ENCODE measurements at places on chromosomes 5 and 9. TPM values are rescaled to one million over a fixed set of nuclear protein-coding genes. Genes with fewer than 3 reads are reported as not detected.
A peak's percentile ranks its signal among the peaks of the same experiment; 100 is the strongest.

GRCh38 chr5:133781436-133782225 lies 169.3 kb upstream of the FSTL4 start:
- no peak for ATAC-seq

Gene SUSD3
- total RNA-seq, result 0.96 TPM

GRCh38 chr5:132635873-132636272 lies 22.1 kb upstream of the IL13 start:
- ATAC-seq, result no peak

GRCh38 chr9:98929071-98929470 lies 14.6 kb upstream of the COL15A1 start:
- no peak for ATAC-seq

GRCh38 chr5:82820188-82820587 lies 257.0 kb downstream of the TMEM167A start:
- ATAC-seq, result no peak

GRCh38 chr9:113906411-113907110 lies 30.5 kb downstream of the ZNF618 start:
- peak; percentile 88 for ATAC-seq

DNA sequence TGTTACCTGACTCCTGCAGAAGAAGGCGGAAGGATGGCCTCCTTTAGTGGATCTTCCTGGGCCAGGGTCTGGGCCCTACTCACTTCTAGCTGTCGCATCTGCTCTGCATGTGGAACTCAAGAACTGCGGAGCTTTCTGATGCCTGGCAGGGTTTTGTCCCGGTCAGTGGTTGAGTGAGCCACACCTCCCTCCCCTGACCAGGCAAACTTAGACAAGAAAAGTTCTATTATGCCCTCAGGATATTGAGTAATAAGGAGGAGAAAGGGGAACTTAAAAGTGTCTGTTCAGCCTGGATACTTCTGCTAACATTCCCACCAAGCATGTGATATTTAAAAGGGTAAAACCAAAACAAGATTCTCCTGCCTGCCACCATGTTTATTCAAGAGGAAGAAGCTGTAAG lies at the start of gene FYB1:
Gene FYB1 (minus strand): TSS at position 127 of the 400 bp plus-strand sequence. CDS start 16,603 bp downstream, outside the sequence.
- ATAC-seq, result peak; percentile 40

DNA sequence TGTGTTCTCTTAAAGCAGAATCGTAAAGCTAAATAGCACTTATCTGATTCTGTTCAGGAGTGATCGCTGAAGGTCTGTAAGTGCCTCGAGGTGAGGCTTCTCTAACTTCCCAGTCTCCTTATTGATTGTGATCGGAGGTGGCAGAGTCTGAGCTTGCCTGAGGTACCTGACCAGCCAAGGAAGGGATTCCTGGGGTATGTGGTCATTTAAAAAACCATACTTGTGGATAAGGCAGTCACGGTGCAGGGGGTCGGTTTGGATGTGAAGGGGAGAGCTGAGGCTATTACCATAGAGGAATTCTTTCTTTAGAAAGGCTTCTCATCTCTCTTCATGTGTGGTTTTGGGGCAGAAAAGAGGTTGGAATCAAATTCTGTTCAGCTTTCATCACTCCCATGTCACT lies 193.7 kb downstream of the TLE4 start:
- no peak for ATAC-seq

Gene SYK
- 60.3 TPM for total RNA-seq

- no peak for ATAC-seq
Measured at GRCh38 chr9:27361492-27361891, 64.5 kb upstream of the EQTN start.

DNA sequence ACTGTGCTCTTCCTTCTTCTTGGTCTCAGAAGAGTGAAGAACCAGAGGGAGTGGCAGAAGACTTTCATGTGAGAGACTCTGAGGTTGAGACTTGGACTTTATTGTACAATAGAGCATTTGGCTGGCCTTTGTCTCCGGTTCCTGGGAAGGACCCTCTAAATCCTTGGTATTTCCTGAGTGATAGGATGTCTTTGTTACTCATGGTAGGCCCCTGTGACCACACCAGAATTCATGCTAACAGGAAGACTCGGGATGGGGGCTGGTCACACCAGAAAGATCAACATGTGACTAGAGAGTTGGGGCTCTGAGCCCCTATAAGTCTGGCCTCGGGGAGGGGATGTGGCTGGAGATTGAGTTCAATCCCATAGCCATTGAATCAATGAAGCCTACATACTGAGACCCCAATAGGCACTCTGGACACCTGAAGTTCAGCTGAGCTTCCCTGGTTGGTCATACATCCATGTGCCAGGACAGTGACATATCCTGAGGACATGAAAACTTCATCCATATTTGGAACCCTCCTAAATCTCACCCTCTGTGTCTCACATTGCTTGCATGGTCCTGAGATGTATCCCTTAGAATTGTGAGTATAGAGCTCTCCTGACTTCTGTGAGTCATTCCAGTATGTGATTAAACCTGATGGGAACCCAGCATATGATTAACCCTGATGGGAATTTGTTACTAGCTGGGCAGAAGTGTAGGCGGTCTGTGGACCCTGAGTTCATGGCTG lies 201.7 kb downstream of the GADD45G start:
- no peak for ATAC-seq

Gene FOXD4L3
- not detected for total RNA-seq

Gene PLAC8L1
- total RNA-seq, result 0.52 TPM

- no peak for ATAC-seq
Measured at GRCh38 chr5:73706963-73707362, 81.0 kb downstream of the ARHGEF28 start.

Gene KIAA0825
- 2.2 TPM for total RNA-seq

DNA sequence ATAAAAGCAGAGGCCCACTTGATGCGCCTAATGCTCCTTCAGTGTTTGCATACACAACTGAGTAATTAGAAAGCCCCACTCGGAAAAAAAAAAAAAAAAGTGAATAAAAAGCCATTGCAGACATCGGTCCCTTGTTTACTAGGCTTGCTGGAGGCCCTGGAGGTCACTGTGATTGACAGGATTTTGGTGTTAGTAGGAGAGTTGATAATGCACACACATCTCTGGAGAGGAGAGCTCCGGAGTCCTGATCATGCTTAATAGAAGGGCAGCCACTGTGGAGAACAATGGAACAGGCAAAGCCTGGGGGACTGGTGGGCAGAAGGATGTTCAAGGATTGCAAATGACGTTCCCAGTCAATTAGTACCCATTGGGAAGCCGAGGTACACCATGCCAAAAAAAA lies 152.5 kb downstream of the EFNA5 start:
- ATAC-seq, result no peak

- ATAC-seq, result no peak
Measured at GRCh38 chr5:8019719-8020218, 150.8 kb downstream of the MTRR start.

Gene ELAVL2
- total RNA-seq, result 0.24 TPM

GRCh38 chr9:27368316-27368985 lies 71.5 kb upstream of the EQTN start:
- ATAC-seq, result no peak

Gene RC3H2
- 31.3 TPM for total RNA-seq

Gene DROSHA
- 36.5 TPM for total RNA-seq

DNA sequence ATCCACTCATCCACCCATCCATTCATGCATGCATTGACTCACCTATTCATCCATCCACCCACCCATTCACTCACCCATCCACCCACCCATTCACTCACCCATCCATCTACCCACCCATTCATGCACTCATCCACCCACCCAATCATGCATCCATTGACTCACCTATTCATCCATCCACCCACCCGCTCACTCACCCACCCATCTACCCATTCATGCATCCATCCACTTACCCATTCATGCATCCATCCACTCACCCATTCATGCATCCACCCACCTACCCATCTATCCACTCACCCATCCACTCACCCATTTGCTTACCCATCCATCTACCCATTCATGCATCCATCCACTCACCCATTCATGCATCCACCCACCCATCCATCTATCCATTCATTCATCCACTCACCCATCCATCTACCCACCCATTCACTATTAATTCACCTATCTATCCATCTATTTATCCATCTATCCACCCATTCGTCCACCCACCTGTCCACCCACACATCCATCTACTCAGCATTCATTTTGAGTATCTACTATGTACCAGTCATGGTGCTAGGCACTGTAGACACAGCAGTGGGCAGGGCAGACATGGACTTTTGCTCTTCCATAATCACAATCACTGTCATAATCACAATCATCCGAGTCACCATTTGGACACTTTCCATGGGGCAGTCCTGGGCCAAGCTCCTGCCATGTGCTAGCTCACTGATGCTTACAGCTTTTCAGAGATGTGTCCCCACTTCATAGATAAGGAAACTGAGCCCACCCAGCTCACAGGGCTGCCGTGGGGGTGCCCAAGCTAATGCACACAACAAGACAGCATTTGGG lies 34.4 kb downstream of the HMCN2 start:
- ATAC-seq, result no peak

Gene PCDHGA4
- 0.48 TPM for total RNA-seq

GRCh38 chr9:90466441-90466840 lies 176.2 kb downstream of the DIRAS2 start:
- no peak for ATAC-seq

Gene NOXA1
- total RNA-seq, result 5.5 TPM

GRCh38 chr5:94993491-94993890 lies 291.4 kb downstream of the MCTP1 start:
- ATAC-seq, result no peak

DNA sequence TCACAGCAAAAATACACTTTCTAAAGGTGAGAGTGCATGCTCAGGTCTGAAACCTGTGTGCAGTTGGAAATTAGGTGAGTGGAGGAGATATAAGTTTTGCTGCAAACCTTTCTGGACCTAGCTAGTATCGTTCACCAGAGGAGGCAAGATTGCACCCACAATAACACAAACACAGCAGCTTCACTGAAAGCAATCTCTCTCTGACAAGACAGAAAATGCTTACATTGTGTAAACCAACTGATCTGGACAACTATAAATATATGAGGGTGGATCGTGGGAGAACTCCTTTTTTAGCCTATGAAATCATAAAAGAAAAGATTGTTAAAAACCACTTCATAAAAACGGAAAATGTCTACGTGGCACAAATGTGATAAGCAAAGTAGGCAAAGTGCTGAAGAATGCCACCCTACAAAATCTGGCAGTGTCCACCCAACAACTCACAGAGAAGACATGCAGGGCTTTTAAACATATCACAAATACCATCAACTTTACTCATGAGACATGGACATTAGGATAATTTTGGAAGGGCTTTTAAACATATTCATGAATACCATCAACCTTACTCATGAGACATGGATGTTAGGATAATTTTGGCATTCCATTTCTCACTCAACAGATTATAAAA lies 134.3 kb downstream of the CDH18 start:
- no peak for ATAC-seq

DNA sequence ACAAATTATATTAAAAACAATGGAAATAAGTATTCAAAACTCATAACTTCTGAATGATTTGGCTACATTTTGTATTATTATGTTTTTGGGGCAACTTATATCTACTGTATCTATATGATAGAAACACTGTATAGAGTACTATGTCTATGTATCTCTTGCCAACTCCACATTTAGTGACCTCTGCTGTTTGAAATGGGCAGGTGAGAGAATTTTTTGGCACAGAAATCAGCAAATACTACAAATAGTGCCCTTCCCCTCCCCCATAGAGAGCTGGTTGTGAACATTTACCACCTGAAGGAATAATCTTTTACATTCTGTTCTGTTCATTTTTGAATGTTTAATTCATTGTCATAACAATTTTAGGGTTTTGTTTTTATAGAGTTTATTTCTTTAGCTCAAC lies 545.3 kb downstream of the PDE4D start:
- ATAC-seq, result no peak

- no peak for ATAC-seq
Measured at GRCh38 chr5:29239606-29240005, 1953.9 kb upstream of the CDH6 start.

- no peak for ATAC-seq
Measured at GRCh38 chr9:85730916-85731630, 10.7 kb downstream of the AGTPBP1 start.

DNA sequence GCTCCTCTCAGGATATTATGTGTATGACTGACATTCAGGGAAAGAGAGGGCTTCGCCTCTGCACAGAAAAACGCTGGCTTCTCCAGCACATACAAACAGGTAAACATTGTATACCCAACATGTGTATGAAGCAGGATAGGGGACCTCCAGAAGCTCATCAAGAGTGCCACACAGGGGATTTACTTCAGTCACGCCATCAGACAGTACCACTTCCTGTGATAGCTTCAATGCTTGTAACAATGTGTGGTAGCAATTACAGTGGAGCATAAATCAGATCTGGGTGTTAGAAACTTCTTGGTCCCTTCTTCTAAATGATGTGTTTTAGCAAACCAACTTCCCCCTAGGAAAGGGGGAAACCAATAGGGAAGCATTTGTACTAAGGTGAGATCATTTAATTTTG lies 160.8 kb downstream of the TSSK1B start:
- ATAC-seq, result no peak

Gene SCGB3A2
- total RNA-seq, result not detected

DNA sequence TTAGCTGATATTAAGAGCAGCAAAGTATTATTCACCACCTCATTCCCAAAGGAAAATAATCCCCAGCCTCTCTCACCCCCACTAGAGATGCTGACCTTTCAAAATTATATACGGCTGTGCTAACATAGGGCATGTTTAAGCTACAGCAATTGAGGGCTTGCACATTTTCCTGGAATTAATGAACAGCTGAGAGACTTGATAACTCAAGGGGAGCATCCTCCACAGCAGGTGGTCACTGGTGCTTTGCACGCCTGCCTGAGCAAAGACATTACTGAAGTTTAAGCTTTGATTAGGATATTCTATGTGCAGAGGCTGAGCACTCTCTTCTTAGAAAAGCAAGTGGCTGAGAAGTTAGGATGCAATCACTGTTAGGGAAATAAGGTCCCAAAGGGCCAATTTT lies 230.9 kb downstream of the FAM114A2 start:
- ATAC-seq, result no peak

GRCh38 chr5:177103523-177104253 lies 17.0 kb downstream of the FGFR4 start:
- no peak for ATAC-seq

DNA sequence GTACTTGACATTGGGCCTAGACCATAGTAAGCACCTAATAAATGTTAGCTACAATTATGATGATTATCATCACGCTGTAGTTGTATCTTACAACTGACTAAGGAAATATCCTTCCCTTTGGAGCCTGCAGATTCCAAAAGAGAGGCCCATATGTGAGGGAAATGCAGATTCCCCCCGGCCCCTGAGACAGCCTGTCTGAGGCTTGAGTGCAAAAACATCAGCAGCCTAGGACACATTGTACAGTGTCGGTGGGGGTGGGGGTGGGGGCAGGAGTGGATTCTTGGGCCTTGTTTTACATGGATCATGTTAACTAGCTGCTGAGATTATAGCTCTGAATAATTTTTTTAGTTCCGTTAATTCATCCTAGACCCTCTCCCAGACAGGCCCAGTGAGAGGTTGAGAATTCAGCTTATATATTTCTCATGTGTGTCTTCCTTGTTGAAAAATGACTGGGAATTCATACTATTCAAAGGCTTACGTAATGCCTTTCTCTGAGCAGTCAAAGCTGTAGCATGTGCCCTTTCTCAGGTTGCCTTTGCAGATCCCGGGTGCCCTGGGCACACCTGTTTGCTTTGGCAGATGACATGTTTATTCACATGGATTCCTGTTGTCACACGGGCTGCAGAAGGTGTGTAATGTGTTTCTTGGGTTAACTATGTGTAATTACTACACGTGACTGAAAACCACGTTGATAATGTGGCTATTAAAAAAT lies 262.8 kb downstream of the NR3C1 start:
- peak; percentile 90 for ATAC-seq
